Pancreas (tissue), 10 donors: ENCODE measurements at places on chromosomes 2 and 18. TPM values are rescaled to one million over a fixed set of nuclear protein-coding genes. Genes with fewer than 3 reads are reported as not detected.

GRCh38 chr18:27114842-27115241 is 70.3 kb downstream of the CHST9 start:
- DNase-seq, result no peak

DNA sequence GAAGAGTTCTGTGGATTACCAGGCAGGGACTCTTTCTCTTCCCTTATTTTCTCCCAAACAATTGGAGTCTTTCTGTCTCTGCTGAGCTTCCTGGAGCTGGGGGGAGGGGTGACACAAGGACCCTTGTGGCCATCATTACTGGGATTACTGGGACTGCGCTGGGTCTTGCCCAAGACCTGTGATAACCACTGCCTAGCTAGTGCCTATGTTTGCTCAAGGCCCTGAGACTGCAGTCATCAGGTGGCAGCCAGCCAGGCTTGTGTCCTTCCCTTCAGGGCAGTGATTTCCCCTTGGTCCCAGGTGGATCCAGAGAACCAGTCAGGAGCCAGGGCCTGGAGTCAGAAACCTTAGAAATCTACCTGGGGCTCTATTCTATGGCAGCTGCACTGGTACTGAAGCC is 355.6 kb downstream of the PARD3B start:
- DNase-seq, result peak; percentile 54

GRCh38 chr2:29787473-29788465 is 133.6 kb downstream of the ALK start:
- no peak for DNase-seq

GRCh38 chr2:200861617-200862155 is 2.8 kb downstream of the CLK1 start:
- no peak for DNase-seq

- DNase-seq, result no peak
Measured at GRCh38 chr2:71064110-71064611, 4.3 kb upstream of the NAGK start.

C2orf42 gene
- 7.3 TPM for total RNA-seq

DNA sequence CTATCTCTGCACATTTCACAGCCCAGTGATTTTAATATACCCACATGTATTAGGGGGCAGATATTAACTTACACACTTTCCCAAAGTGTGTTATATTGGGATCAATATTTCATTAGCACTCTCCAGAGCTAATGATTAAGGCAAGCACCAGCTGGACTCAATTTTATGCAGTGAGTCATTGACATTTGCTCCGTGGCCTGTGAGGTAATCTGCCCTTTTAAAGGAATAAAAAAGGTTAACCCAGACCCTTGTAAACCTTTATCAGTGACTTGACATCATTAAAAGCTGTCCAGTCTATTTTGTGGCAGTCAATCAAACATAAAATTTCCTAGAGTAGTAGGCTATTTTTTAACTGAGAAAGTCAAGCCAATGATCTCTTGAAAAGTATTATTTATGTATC is 1870.4 kb upstream of the CELF4 start:
- DNase-seq, result no peak

GRCh38 chr2:220665108-220665471 is 907.0 kb downstream of the EPHA4 start:
- no peak for DNase-seq

IL1B gene
- 0.32 TPM for total RNA-seq

DNA sequence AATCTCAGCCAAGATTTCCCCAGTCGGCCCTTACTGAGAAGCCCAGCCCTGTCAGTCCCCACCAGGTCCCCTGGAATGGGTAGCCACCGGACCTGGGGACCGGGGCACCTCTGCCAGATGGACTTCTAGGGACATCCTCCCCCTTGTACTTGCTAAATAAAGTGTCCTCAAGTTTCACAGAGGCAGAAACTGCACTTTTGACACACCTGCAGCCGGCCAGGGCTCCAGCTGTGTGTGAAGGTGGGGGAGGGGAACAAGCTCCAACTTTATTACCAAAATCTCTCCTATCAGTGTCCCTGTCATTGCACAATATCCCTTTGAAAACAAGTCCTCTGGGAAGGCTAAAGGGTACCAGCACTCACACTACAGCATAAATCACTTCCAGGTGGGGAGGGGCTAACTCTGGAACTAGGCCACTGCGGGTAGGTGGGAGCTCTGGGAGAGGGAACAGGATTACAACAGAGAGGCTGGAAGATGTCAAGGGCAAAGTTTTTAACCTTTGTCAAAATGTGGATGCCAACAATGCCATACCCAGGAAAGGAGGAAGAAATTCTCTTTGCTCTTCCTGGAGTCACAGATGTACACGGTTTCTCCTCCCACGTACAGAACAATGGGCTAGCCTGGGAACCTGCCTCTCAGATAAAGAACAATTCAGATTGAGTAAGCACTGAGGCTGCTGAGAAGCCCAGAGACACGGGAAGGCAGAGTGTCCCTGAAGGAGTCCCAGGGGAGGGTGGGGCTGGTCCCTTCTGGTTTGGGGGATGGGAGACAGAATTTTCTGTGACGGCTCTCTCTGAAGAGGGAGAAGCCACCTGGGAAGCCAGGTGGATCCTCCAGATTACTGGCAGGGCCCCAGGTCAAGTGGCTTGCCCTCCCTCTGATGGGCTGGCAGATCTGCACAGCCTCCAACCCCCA is 11.0 kb downstream of the SDC1 start:
- DNase-seq, result no peak

DNA sequence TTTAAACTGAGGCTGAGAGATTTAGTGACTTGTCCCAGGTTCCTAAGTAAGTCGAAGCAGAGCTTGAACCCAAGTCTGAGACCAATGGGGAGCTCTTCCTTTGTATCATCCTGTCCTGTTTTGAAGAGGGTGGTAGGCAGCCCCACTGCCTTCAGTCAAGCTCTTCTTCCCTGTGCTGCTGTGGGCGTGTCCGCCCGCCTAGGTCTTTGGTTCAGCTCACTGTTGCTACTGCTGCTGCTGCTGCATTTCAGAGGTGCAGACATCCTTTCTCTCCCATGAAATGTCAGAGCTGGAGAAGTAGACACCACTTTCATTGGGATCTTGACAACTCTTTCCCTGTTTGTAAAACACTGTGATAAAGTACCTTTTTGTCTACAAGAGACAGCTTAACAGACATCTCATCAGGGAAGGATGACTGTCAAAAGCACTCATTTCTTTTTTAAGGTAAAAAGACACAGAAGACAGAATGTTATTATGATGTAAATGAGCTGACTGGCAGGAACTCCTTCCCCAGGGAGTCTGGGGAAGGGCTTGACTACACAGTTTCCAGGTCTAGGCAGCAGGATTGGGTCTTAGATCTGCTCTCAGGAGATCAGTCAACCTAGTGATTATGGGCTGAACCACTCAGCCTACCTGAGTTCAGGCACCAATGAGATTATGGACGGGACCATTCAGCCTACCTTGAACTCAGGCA is 91.7 kb upstream of the TRIB2 start:
- DNase-seq, result no peak

GRHL1 gene
- total RNA-seq, result 5.3 TPM

DNA sequence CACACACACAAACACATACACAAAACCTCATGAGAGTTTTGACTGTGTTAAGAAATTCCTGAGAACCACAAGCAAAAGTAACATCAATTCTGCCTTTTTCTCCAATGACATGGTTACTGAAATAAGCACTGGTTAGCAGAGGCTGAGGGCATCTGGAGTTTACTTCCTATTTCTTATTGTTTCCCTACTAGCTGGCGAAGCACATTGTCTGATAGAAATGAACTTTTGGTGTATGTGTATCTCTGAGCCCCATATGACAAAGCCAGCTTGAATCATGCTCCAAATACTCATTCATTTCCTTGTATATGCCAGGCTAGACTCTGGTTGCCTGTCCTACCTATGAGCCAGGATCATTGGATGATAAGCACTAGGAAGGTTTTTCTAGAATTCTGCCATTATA is 203.1 kb downstream of the NCKAP5 start:
- DNase-seq, result no peak

GAD1 gene
- total RNA-seq, result 0.35 TPM

DNA sequence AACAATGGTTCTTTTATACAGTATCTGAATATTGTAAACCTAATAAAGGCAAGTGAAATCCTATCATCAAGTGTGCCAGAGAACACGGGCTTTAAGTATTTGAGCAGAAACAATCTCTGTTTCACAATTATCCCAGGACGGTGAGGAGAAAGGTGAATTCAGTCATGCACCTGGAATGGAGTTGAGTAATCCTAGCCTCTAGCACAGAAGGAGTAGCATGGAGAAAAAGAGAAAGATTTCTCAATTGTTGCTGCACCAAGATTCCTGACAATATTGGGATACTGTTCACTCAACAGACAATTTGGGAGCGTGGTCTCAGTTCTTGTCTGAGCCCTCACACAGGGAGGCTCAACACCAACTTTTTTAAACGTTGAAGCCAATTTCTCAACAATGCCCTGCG is 510.6 kb downstream of the SOX11 start:
- no peak for DNase-seq

TMEM163 gene
- total RNA-seq, result 14.8 TPM

DNA sequence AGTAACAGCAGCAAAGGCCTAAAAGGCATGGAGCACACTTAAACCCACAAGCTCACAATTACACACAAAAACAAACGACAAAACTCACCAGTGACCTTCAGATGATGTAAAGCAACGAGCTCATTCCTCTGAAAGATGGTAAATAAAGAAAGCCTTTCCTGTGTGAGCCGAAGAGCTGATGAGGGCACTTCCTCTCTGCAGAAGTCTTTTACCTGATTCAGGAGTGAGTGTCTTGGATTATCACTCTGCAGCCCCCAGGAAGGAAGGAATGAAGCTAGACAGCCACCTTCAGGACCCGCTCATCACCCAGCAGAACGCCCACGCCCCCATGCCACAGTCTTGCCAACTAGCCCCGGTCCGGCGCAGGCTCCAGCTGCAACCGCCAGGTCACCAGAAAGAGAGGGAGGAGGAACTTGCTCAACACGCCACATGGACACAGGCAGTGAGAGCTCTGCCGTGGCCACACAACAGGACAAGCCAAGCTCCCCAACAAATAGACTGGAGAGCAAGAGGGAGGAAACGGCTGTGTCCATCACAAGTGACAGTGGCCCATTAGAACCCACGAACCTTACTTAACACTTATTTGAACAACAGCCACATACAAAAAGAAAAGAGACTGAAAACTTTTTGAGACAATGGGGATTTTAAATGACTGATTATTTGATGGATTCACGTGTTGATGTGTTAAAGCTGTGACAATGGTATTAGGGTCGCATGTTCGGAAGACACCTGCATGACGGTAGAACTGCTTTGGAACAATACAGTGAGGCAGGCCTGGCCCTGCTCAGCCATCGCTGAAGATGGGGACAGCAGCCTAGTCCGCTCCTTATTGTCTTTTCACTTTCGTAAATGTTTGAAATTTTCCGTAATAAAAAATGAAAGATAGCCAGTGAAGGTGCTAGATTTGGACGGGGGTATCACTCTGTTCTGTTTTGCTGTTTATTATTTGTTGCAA is 127.3 kb downstream of the HDAC4 start:
- no peak for DNase-seq

AP1S3 gene
- total RNA-seq, result 2.5 TPM

ADRA2B gene
- 0.04 TPM for total RNA-seq

- DNase-seq, result no peak
Measured at GRCh38 chr2:35081001-35081621, 1274.5 kb upstream of the CRIM1 start.

GRCh38 chr2:85131116-85131515 is 2.1 kb upstream of the TCF7L1 start:
- no peak for DNase-seq

DNA sequence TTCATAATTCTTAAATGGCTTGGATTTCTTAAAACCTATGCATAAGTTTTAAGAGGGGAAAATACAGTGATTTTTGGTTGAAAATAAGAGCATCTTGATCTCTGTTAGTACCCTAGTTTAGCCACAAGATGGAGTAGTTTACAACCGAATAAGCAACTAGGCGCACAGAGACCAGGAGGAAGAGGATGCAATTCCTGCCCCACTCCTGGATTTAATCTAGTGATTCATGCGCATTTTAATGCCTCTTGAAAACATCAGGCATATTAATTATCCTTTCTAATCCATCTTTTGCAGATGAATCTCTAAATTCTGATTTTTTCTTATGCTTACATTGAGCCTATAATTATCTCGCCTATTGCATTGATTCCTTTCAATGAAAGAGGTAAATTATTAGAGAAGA is 76.7 kb downstream of the MRPS9 start:
- no peak for DNase-seq

NOSTRIN gene
- 24.3 TPM for total RNA-seq

SIX2 gene
- total RNA-seq, result 3.3 TPM

DNA sequence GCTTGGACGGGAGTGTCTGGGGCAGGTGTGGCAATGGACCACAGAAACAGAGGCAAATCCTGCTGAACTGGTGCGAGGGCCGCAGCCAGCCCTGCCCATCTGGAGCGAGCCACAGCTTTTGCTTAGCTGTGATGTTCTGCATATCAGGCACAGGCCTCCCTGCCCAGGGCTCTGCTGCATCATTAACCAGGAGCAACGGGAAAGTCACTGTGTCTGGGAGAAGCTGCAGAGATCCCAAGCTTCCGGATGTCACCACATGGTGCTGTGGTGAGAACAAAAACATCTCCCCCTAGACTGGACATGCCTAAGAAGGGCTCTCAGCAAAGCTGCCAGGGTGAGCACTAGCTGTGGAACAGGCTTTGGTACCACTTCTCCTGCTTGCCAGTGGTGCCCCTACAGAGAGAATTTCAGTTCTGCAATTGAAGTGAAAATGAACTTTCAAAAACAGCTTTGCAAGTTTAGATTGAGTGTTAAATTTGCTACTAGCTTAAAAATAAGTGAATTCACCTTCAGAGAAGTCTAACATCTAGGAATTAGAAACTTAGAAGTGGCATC is 172.9 kb upstream of the MYT1L start:
- no peak for DNase-seq

- DNase-seq, result no peak
Measured at GRCh38 chr18:62954366-62954765, 239.0 kb downstream of the PHLPP1 start.

CELF4 gene
- total RNA-seq, result 2.6 TPM

DNA sequence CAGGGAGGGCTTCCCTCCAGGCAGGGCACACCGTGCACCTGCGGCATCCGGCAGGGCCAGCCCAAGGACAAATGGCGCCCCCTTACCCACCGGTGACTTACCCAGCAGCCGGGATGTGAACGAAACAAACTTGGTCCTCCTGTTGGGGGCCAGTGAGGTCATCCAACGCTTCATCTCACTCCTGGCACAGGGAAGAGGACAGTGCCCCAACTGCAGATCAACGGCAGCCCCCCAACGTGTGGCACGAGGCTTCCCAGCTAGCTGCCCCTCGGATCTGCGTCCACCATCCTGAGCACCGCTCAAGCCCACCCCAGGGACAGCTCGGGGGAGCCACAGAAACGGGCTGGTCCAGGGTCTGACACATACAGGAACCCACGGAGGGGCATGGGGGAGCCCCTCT is 12.0 kb downstream of the SNORC start:
- DNase-seq, result no peak

IMPA2 gene
- total RNA-seq, result 140 TPM

AMER3 gene
- total RNA-seq, result 0.28 TPM

ADAM23 gene
- total RNA-seq, result 0.92 TPM

- no peak for DNase-seq
Measured at GRCh38 chr18:35282353-35282752, 7.7 kb downstream of the ZSCAN30 start.

- no peak for DNase-seq
Measured at GRCh38 chr2:22807872-22808271, 577.1 kb upstream of the KLHL29 start.
